Adrenal gland (tissue), 19 donors: ENCODE measurements at places on chromosomes 12 and 14. TPM values are rescaled to one million over a fixed set of nuclear protein-coding genes. Genes with fewer than 3 reads are reported as not detected.
A peak's percentile ranks its signal among the peaks of the same experiment; 100 is the strongest.

The MYL2 gene
- not detected for total RNA-seq

The LRP1-AS gene
- total RNA-seq, result not detected

The HOXC13 gene
- total RNA-seq, result not detected

The OLR1 gene
- 0.68 TPM for total RNA-seq

The TSPAN11 gene
- total RNA-seq, result 1.4 TPM

The BCL11B gene
- 1.1 TPM for total RNA-seq

The GNPTAB gene
- total RNA-seq, result 18.3 TPM

The HNF1A gene
- total RNA-seq, result not detected

The SERPINA10 gene
- total RNA-seq, result not detected

The RNASE7 gene
- total RNA-seq, result not detected

DNA sequence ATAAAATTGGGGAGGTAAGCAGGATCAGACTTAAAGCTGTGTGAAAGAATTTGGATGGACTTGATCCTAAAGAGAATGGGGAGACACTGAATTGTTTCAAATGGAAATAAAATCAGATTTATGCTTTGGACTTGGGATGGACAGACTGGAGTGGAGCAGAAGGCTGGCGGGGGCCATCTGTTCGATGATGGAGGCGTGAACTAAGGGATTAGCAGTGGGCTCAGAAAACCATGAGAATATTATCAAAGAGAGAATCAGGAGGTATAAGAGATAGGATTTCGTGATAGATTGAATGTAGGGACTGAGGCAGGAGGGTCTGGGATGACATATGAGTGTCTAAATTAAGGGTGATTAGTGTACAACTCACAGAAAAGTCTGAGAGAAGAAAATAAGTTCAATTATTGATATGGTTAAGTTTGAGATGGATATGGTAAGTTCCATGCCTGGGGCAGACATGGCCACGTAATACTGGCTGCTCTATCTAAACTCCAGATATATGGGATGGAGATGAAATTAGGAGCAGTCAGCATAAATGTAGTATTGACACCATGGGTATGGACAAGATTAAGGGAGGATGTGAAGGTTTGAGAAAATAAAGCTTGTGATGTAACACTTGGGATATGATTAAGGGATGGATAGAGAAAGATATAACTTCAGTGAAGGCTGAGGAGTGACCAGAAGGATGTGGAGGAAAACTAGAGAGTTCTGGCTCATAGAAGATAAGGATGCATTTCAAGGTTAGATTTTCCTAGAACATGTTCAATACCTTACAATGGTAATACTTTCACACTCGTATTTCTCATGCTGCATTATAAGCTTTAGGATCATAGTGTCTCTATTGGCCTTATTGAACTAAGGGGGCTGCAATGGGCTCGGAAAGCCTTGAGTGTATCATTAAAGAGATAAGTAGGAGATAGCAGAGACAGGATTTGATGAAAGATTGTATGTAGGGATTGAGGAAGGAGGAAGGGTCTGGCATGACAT lies 1.0 kb upstream of the TSSK4 start:
- no peaks in the 10 kb centered on the region for H3K36me3 ChIP-seq
- H3K27me3 ChIP-seq, result no peaks in the 10 kb centered on the region
- DNase-seq, result peak; percentile 13
- no peak overlapping the region for H3K27ac ChIP-seq
- H3K4me1 ChIP-seq, result no peaks in the 10 kb centered on the region

- no peak overlapping the region for H3K4me3 ChIP-seq
- no peaks in the 10 kb centered on the region for H3K4me1 ChIP-seq
- no peaks in the 10 kb centered on the region for H3K27me3 ChIP-seq
- H3K36me3 ChIP-seq, result no peaks in the 10 kb centered on the region
- DNase-seq, result no peak
- H3K27ac ChIP-seq, result no peak overlapping the region
Observed at GRCh38 chr14:24481622-24482324, 26.3 kb downstream of the CMA1 start.

DNA sequence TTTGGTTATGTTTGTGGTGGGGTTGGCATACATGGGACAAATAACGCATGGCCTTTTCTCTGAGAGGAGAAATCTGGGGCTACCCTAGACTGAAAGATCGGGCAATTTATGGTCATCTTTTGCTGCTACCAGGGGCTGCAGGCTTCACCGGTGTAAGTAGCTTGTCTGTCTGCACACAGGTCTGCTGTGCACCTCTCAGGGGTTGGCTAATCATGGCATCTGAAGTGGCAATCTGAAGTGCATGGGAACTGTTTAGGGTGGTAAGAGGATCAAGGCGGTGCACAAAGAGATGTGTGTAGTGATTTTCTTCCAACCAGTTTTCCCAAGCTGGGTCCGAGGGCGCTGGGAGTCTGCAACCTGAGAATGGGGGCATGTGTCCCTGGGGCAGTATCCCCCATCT lies 141.3 kb downstream of the EMP1 start:
- H3K36me3 ChIP-seq, result no peaks in the 10 kb centered on the region
- no peak overlapping the region for H3K27ac ChIP-seq
- DNase-seq, result no peak
- H3K4me1 ChIP-seq, result no peaks in the 10 kb centered on the region

GRCh38 chr12:3990501-3991280 lies 117.5 kb upstream of the PARP11 start:
- H3K4me3 ChIP-seq, result no peak overlapping the region
- no peaks in the 10 kb centered on the region for H3K36me3 ChIP-seq
- no peak overlapping the region for H3K27ac ChIP-seq
- no peaks in the 10 kb centered on the region for H3K4me1 ChIP-seq
- no peaks in the 10 kb centered on the region for H3K27me3 ChIP-seq
- DNase-seq, result no peak

- DNase-seq, result peak; percentile 57
- no peaks in the 10 kb centered on the region for H3K36me3 ChIP-seq
- H3K27ac ChIP-seq, result peak within 1 kb of the TSS; percentile 59
- peaks cover 16% of the 10 kb centered on the region for H3K4me1 ChIP-seq
Observed at GRCh38 chr12:112906712-112907414, at the start of gene OAS1. Gene OAS1 (plus strand): TSS chr12:112906962. CDS start chr12:112907040, 78 bp downstream.

- H3K27me3 ChIP-seq, result no peaks in the 10 kb centered on the region
- no peaks in the 10 kb centered on the region for H3K36me3 ChIP-seq
- no peak overlapping the region for H3K4me3 ChIP-seq
- no peak overlapping the region for H3K27ac ChIP-seq
Observed at GRCh38 chr14:98022541-98023520, 1225.6 kb downstream of the VRK1 start.

GRCh38 chr12:72295744-72296143 lies 23.6 kb downstream of the TRHDE start:
- H3K4me1 ChIP-seq, result no peaks in the 10 kb centered on the region
- no peaks in the 10 kb centered on the region for H3K36me3 ChIP-seq
- H3K27ac ChIP-seq, result no peak overlapping the region
- H3K27me3 ChIP-seq, result no peaks in the 10 kb centered on the region
- H3K4me3 ChIP-seq, result no peak overlapping the region

- H3K27me3 ChIP-seq, result no peaks in the 10 kb centered on the region
- peak; percentile 82 for DNase-seq
- peak overlapping the region; percentile 13 for H3K4me3 ChIP-seq
- no peaks in the 10 kb centered on the region for H3K36me3 ChIP-seq
- H3K4me1 ChIP-seq, result peaks cover 32% of the 10 kb centered on the region
Observed at GRCh38 chr14:24430143-24430681, 458 bp downstream of the KHNYN start.

DNA sequence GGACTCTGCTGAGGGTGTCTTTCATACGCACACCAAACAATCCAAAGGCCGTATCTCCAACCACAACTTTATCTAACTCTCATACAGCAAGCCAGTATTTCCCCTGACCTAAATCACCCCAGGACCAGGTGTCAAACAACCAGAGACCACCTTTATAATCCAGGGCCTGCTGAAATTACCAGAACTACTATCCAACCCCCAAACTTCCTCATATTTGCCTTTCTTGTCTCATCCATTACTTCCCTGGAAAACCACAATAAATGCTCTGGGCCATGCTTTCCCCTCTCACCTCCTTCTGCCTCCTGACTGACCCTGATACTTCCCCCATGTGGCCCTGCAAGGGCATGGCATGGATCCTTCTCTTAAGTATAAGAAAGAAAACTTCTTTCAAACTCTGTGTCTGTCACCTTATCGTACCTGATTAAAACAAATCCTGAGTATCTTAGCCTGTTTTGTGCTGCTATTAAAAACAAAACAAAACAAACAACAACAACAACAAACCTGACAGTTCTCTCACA lies 44.7 kb upstream of the CRACR2A start:
- H3K27ac ChIP-seq, result no peak overlapping the region
- H3K4me1 ChIP-seq, result no peaks in the 10 kb centered on the region
- H3K36me3 ChIP-seq, result no peaks in the 10 kb centered on the region
- DNase-seq, result no peak

- H3K27me3 ChIP-seq, result no peaks in the 10 kb centered on the region
- H3K27ac ChIP-seq, result peak overlapping the region; percentile 41
- no peak overlapping the region for H3K4me3 ChIP-seq
Observed at GRCh38 chr14:94571950-94572349, 9.3 kb upstream of the SERPINA5 start.

GRCh38 chr14:33773205-33774030 lies 177.5 kb downstream of the EGLN3 start:
- no peaks in the 10 kb centered on the region for H3K4me1 ChIP-seq
- no peaks in the 10 kb centered on the region for H3K36me3 ChIP-seq
- no peak overlapping the region for H3K27ac ChIP-seq
- H3K27me3 ChIP-seq, result no peaks in the 10 kb centered on the region

GRCh38 chr14:23277189-23277588 lies 8.7 kb downstream of the HOMEZ start:
- DNase-seq, result no peak
- no peaks in the 10 kb centered on the region for H3K27me3 ChIP-seq
- H3K36me3 ChIP-seq, result no peaks in the 10 kb centered on the region
- no peak overlapping the region for H3K27ac ChIP-seq
- H3K4me1 ChIP-seq, result no peaks in the 10 kb centered on the region
- H3K4me3 ChIP-seq, result no peak overlapping the region

DNA sequence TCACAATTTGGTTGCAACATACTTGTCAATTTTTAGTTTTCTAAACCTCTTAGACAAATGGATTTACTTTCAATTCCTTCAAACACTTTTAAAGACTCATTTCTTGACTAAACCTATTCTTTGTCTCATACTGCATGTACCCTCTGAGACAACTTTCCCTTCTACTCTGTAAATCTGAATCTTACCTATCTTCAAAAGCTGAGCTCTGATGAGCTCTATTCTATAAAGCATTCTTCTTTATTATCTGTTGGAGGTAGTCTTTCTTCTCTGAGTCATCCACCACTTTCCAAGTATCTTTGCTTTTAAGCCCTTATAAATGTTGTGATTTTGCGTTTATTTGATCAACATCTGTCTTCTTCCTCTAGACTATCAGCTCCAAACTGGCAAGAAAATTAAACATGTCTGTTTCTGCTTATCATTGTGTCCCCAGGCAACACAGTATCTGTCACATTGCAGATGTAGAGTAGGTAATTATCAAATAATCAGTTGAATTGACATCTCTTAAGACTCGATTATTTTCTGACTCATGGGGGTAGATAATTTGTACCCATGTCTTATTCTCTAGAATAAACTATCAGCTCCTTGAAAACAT lies 265.6 kb upstream of the FAR2 start:
- no peaks in the 10 kb centered on the region for H3K36me3 ChIP-seq
- DNase-seq, result no peak
- H3K4me3 ChIP-seq, result no peak overlapping the region
- H3K4me1 ChIP-seq, result peaks cover 6% of the 10 kb centered on the region
- H3K27me3 ChIP-seq, result no peaks in the 10 kb centered on the region

GRCh38 chr14:66111891-66112290 lies 374.3 kb upstream of the CCDC196 start:
- H3K27ac ChIP-seq, result no peak overlapping the region
- H3K36me3 ChIP-seq, result no peaks in the 10 kb centered on the region
- H3K27me3 ChIP-seq, result no peaks in the 10 kb centered on the region
- no peak for DNase-seq
- no peak overlapping the region for H3K4me3 ChIP-seq
- no peaks in the 10 kb centered on the region for H3K4me1 ChIP-seq

- H3K27me3 ChIP-seq, result no peaks in the 10 kb centered on the region
- peak; percentile 68 for DNase-seq
- no peak overlapping the region for H3K4me3 ChIP-seq
- peaks cover 30% of the 10 kb centered on the region for H3K4me1 ChIP-seq
- no peak overlapping the region for H3K27ac ChIP-seq
Observed at GRCh38 chr14:93105362-93105761, 10.4 kb downstream of the ITPK1 start.

GRCh38 chr14:59986556-59987059 lies 66.7 kb downstream of the LRRC9 start:
- H3K4me1 ChIP-seq, result no peaks in the 10 kb centered on the region
- no peaks in the 10 kb centered on the region for H3K36me3 ChIP-seq
- no peak overlapping the region for H3K4me3 ChIP-seq

GRCh38 chr14:60514741-60515491 lies 6.0 kb downstream of the SIX6 start:
- DNase-seq, result no peak
- H3K27me3 ChIP-seq, result peaks cover 72% of the 10 kb centered on the region
- no peak overlapping the region for H3K27ac ChIP-seq
- H3K36me3 ChIP-seq, result no peaks in the 10 kb centered on the region

DNA sequence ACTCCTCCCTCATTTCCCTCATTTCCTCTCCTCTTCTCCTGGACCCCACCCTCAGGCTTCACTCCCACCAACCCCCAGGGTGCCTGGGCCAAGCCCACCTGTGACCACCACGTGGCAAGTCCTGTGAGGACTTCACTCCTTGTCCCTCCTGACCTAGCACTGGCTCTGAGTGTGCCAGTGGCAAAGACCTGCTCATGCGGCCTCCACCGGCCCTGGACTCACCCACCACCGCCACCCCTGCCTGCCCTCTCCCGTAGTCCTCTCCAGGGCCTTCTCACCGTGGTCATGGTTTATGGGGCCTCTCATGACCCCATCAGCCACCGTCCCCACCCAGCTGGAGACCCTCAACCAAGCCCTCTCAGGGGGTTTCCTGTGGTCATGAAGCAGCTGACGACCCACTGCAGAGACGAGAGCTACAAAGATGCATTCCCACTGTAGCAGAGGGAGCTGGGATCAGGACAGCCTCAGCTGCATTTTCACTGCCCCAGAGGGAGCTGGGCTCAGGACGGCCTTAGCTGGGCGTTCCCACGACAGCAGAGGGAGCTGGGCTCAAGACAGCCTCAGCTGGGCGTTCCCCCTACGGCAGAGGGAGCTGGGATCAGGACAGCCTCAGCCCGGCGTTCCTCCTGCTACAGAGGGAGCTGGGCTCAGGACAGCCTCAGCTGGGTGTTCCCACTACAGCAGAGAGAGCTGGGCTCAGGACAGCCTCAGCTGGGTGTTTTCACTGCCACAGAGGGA lies 3.2 kb upstream of the C14orf180 start:
- no peak overlapping the region for H3K27ac ChIP-seq
- H3K4me1 ChIP-seq, result no peaks in the 10 kb centered on the region
- H3K36me3 ChIP-seq, result no peaks in the 10 kb centered on the region
- H3K27me3 ChIP-seq, result no peaks in the 10 kb centered on the region
- no peak overlapping the region for H3K4me3 ChIP-seq
- DNase-seq, result no peak
